MG63 (cell line): ENCODE measurements at places on chromosomes 11 and 22. TPM values are rescaled to one million over a fixed set of nuclear protein-coding genes. Genes with fewer than 3 reads are reported as not detected.

- DNase-seq, result no peak
These were observed 44.2 kb downstream of the CERK start for GRCh38 chr22:46693634-46694415.

- DNase-seq, result no peak
These were observed 81.2 kb downstream of the EXT2 start for GRCh38 chr11:44176546-44177213.

DNA sequence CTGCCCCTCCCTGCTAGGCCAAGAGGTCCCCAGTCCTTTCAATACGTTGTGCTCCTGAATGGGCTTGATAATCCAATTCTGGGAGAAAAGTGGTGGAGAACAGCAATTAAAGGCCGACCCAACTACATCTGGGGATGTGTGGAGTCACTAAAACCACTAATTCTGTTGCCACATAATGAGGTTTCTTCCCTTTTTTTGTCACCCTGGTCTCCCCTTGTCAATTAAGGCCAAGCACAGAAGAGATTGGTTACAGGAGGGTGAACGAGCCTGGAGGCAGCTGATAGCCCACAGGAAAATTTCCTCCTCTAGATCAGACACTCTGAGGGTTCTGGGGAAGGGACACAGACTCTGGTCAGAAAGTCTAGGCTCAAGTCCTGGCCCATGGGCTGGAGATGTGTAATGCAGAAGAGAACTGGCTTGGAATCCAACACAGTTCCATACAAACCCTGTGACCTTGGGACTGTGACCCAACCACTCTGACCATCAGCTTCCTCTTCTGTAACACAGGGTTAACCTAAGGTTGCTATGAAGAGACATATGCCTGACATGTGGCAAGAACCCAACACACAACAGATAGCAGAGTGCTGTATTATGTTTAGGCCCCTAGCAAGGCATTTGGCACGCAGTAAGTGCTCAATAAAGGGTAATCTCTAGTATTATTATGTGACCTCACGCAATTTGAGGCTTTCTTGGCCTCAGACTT is 146.4 kb downstream of the CHST1 start:
- DNase-seq, result no peak

Gene PDGFD
- 0.95 and 4.6 TPM in 2 replicates for total RNA-seq

Gene OR51B4
- total RNA-seq, result not detected in 2 replicates
